ENCODE measurements at places on chromosomes 3 and 15. TPM values are rescaled to one million over a fixed set of nuclear protein-coding genes. Genes with fewer than 3 reads are reported as not detected.

The SCAANT1 gene
- not detected for polyA plus RNA-seq

The PLXNB1 gene
- 100 TPM for polyA plus RNA-seq

The OXTR gene
- 0.19 TPM for polyA plus RNA-seq

The P2RY13 gene
- polyA plus RNA-seq = not detected

The TMF1 gene
- polyA plus RNA-seq = 11.9 TPM

The TERB2 gene
- not detected for polyA plus RNA-seq

The CCDC54 gene
- not detected for polyA plus RNA-seq

The LRTM1 gene
- not detected for polyA plus RNA-seq

The HYPK gene
- 4.1 TPM for polyA plus RNA-seq

The FOXL2NB gene
- polyA plus RNA-seq = 0.09 TPM

The A4GNT gene
- not detected for polyA plus RNA-seq

The SLC25A20 gene
- 19.4 TPM for polyA plus RNA-seq

The PLAAT1 gene
- polyA plus RNA-seq = 2.0 TPM

The C2CD4A gene
- not detected for polyA plus RNA-seq

The CELSR3 gene
- polyA plus RNA-seq = 0.51 TPM

The MED12L gene
- 0.01 TPM for polyA plus RNA-seq

The CRYGS gene
- 1.1 TPM for polyA plus RNA-seq

The ZIC1 gene
- not detected for polyA plus RNA-seq

The SEMA3F gene
- 108 TPM for polyA plus RNA-seq

The MUC20 gene
- 0.37 TPM for polyA plus RNA-seq

Measured in mammary epithelial cell (primary cell).